ENCODE measurements at places on chromosomes 4 and X.

DNA sequence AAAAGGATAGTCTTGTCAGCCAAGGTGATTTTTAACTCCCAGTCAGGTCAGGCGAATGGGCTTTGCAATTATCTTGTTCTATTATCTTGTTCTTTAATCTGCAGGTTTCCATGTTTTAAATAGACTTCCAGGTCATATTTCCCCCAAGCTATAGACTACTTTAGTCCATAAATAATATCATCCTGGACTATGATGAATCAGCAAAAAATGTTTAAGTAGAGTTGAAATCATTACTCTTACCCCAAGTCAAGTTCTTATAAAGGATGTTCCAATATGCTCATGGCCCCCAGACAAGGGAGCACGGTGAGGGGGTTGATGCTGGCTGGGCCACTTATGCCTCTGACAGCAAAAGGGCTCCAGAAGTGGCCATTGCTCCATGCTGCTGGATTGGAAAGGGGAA is 75.1 kb downstream of the SLC2A9 start:
- DNase-seq, result no peak

GRCh38 chr4:87506974-87507701 is 22.0 kb downstream of the SPARCL1 start:
- no peak for DNase-seq

DNA sequence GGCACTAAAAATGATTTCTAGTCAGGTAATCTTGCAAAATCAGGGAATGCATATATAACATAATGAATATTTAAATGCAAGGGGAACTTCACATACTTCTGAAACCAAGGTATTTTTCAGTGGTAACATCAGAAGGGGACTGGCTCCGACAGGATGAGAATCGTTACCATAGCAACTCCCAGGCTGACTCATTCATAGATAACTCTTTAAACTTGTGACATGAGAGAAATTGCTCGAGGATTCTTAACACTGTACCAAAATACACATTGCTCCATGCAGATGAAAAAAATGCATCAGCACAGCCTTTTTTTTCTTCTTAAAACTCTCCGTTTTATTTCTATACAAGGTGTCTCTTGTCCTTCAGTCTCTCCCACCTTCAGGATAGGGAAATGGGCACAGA is 114.3 kb downstream of the GABRB1 start:
- DNase-seq, result no peak

- DNase-seq, result no peak
These were observed 19.4 kb downstream of the THOC2 start for GRCh38 chrX:123713434-123713833.

- no peak for DNase-seq
These were observed 27.4 kb downstream of the TMPRSS11B start for GRCh38 chr4:68218044-68218443.

- DNase-seq, result no peak
These were observed 545.4 kb upstream of the ARX start for GRCh38 chrX:25561190-25561589.

DNA sequence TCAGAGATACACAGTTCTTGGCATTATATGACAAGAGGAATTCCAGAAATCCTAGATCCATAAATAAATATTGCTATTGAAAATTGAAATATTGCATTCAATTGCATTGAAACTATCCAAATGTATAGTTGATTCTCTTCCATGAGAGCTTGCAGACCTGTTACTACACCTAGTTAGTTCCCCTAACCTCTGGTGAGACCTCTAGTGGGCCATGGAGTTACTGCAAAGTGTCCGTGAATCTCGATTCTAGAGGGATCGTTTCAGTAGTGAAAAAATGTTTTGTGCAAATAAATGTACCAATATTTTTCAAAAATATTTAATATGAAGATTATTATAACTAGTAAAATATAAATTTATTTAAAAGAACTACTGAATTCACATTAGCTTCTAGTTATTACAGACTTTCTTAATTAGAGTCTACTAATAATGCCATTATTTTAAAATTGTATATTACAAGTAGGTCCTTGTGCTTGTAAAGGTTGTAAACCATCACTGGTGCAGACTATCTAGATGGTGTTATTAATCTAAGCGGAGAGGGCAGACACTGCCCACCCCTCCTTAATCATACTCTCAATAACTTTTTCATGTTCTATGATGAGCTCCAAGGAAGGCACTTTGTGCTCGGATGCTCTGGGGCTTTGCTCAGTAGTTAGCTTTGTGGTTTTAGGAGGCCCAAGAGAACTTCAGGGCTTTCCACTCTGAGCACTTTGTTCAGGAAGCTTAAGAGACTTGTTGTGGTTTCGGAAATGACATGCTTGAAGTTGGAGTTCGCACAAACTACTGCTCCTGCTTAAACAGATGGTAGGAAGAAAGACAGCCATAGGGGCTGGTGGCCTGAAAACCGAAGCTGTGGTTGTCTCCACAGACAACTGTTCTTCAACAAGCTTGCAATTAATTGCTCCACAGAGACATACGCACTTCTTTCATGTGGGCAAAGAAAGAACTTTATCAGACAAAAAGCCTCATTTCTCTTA is 42.8 kb downstream of the IL21 start:
- DNase-seq, result no peak

- DNase-seq, result no peak
These were observed 172.7 kb upstream of the GIMD1 start for GRCh38 chr4:106541253-106541652.

- no peak for DNase-seq
These were observed 337.3 kb upstream of the HS3ST1 start for GRCh38 chr4:11765849-11766453.

GRCh38 chrX:17183566-17183965 is 191.4 kb upstream of the NHS start:
- no peak for DNase-seq

DNA sequence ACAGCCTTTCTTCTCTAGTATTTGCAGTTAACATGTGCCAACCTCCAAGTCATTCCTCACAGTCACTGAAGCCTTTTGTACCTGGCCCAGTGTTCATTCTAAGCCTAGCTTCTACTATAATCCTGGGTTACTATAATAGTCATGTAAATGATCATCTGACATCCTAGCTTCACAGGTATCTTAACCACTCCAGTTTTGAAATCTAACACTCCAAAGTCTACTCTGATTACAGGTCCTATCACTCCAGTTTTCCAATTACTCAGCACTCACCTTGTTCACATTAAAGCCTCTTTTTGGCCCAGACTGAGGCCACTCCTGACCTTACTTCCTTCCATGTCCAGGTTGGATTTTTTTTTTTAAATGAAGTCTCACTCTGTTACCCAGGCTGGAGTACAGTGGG is 87.6 kb upstream of the ZCCHC13 start:
- DNase-seq, result no peak

Measured in stimulated activated CD8-positive, alpha-beta memory T cell treated with anti-CD3 and anti-CD28 coated beads, Interleukin-7, amount 100 ng/mL, for 1 hour (primary cell).